ENCODE measurements at places on chromosomes 4 and X.

GRCh38 chr4:124265701-124266100 lies 446.8 kb downstream of the ANKRD50 start:
- DNase-seq: no peak

DNA sequence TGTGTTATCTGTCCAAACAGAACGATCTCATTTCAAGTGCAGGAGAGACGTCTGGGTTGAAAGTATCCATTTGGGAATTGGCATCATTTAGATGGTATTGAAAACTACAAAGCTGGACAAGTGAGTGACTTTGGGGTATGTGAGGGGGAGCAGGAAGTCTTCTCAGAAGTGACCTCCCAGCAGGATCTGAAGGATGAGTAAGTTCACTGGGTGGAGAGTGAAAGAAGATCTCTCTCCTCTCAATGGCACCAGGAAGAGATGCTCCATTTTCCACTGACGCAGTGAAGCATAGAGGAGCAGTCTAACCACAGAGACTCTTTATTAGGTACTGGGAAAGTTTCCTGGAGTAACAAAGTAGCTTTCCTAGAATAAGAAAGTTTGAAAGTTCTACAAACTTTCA lies 161.0 kb downstream of the CPE start:
- DNase-seq: no peak

GRCh38 chrX:129637217-129638109 lies 17.3 kb downstream of the APLN start:
- peak; percentile 52 for DNase-seq

DNA sequence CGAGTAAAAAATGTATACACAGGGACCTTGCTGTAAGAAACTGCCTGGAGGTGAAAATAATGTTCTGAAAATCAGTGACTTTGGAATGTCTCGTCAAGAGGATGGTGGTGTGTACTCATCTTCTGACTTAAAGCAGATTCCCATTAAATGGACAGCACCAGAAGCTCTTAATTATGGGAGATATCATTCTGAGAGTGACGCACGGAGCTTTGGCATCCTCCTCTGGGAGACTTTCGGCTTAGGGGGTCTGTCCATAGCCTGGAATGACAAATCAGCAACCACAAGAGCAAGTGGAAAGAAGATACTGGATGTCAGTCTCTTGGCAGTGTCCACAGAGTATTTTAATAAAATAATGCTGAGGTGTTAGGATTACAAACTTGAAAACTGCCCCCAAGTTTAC lies 129.4 kb downstream of the THOC2 start:
- no peak for DNase-seq

GRCh38 chrX:3345281-3346191 lies 916 bp downstream of the MXRA5 start:
- no peak for DNase-seq

- DNase-seq: no peak
Observed at GRCh38 chrX:115913575-115913974, 257.0 kb upstream of the AGTR2 start.

- DNase-seq: no peak
Observed at GRCh38 chrX:82757614-82758013, 750.5 kb upstream of the POU3F4 start.

- DNase-seq: no peak
Observed at GRCh38 chr4:137700072-137700471, 167.8 kb upstream of the PCDH18 start.
